Urothelium cell line (cell line): ENCODE measurements at places on chromosomes 12 and 14.

- no peak for DNase-seq
These were observed 46.0 kb upstream of the PLEKHG3 start for GRCh38 chr14:64658201-64658600.

DNA sequence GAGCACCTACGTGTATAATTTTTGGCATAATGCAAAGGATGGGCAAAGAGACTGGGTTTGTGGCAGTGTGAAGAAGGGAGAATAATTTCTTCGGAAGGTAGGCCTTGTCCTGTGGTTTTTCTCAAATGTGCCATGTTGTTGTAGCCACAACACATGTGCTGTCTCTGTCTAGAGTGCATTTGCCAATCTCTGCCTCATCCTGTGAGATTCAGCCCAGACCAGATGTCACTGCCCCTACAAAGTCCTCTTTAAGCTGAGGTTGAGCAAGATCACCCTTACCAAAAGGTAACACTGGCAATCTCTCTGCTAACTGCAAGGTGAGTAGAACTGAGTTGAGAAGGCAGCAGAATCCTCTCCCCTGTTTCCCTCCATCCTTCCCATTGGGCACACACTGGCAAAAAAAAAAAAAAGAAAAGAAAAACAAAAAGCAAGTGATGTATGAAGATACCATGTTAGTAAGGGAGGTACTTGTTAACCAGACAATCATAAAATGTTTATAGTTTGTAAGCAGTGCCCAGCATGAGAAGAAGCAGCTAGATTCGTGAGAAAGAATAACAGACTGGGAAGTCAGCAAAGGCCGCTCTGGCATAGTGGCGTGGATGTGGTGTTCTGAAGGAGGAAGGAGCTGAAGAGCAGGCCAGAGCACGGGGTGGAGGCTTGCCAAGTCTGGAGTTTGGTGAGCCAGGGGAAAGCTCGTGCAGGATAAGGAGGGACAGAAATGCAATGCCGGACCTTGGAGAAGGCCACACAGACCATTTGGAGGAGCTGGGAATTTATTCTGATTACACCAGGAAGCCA, 18.9 kb downstream of the DYRK2 start:
- no peak for DNase-seq

- no peak for DNase-seq
These were observed 55.5 kb upstream of the DYRK2 start for GRCh38 chr12:67593041-67593440.

- DNase-seq = no peak
These were observed 24.7 kb upstream of the ATP5MC2 start for GRCh38 chr12:53700567-53700966.

DNA sequence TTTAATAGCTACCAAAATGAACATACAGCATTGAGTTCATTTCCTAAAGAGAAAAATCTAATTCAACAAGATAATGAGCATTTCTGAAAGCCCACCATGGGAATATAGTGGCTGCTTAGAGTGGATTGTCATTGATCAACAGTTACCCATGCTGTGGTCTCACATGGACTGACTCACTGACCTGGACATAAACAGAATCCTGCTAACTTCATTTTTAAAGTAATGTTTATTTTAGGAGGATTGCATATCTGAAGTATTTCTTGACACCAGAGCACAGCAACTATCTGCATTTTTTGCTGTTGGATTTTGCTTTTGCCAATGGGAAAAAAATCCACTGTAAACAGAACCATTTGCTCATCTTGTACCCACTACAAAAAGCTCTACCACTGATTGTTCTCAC, 71.7 kb downstream of the KCNC2 start:
- DNase-seq = no peak

DNA sequence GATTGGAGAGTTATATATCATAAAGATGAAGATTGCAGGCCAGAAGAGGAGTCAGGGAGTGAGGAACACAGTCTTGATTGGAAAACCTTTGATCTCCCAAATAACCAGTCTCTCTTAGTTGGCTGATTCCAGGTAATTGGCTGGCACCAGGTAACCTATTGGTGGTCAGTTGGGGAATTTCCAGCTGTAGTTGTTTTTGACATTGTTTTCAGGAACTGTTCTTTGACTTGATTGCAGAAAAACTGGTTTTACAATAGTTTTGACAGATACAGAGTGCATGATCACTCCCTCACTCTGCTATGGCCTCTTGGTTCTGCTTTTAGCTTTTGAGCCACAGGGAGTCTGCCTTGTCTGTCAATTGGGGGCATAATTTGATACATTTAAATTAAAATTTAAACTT, 71.6 kb downstream of the ZNF641 start:
- no peak for DNase-seq

- peak; percentile 70 for DNase-seq
These were observed 7.9 kb downstream of the TRIM9 start for GRCh38 chr14:51087031-51087441.

DNA sequence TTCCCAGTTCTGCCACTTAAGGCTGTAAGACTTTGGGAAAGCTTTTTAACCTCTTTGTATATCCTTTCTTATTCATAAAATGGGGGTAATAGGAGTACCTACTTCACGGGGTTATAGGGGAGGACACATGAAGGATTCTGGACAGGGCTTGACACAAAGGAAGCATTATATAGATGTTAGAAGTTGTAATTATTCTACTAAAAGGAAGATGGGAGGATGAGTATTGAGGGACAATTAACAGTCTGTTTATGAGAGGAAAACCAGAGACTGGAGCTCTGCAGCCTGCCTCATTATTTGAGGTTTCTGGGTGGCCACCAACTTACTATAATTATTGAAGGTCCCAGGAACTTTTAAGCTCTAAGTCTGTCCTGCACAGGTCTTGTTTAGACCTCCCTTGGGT, 34.0 kb downstream of the PELI2 start:
- DNase-seq = no peak

GRCh38 chr12:89959179-89959578, 250.5 kb upstream of the ATP2B1 start:
- DNase-seq = no peak

GRCh38 chr12:115774148-115774895, 503.2 kb downstream of the MED13L start:
- DNase-seq = no peak

DNA sequence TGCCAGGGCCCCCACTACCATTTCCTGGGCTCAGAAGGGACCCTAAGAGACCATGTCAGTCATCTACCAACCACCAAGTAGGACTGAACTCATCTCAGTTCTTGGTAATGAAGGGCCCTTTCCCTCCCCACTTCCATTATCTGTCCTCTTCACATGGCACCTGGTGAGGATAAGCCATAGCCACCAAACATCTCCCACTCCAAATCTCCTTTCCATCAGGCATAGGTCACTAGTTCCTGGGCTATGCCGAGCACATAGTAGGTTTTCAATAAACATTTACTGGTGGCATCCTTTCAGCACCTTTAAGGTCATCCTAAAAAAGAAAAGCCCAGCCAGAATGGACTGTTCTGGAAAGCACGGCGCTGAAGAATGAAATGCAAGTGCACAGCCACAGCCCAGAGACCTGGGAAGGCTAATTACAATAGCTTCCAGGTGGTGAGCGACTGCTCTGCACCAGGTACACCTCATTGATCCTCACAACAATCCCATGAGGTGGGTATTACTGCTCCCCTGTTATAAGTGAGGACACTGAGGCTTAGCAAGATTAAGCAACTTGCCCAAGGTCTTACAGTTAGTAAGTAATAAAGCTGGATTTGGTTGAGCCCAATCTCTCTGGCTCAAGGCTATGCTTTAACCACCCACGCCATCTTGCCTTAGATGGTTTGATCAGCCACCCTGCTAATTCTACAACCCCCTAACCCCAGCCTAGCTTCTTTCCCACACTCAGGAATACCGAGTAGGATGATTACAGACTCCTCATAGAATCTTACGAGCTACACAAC, 4.6 kb downstream of the SMUG1 start:
- DNase-seq = no peak

DNA sequence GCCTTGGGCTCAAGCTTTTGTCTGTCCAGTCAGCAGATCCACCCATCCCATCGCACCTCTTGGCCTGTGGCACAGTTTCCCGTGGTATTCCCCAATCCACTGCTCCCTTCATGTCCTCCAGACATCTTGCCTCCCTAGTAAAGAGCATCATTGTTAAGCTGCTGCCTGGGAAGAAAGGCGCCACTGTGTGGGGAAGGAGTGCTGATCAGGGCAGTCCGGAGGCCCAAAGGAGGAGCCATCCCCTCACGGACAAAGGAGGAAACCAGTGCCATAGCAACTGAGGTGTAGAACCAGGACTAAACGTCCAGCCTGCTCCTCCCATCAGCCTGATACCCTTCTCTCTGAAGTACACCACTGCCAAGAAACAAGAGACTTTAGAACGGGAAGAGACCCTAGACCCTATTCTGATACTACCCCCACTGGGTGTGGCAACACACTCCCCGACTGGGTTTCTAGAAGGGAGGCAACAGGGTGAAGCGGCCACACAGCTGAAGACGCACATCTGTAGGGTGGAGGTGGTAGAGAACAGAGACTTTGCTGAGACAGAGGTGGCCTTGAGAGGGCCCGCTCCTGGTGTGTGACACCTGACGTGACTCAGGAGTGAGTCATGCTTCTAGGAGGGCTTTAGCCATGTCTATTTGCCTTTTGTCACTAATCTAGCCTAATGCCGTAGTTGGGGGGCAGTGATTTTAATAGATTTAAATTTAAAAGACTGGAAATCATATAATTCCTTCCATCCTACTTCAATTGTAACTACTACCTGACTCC, 185.0 kb downstream of the DPF3 start:
- peak; percentile 78 for DNase-seq

- DNase-seq = no peak
These were observed 29.1 kb downstream of the PRB3 start for GRCh38 chr12:11240348-11240930.

DNA sequence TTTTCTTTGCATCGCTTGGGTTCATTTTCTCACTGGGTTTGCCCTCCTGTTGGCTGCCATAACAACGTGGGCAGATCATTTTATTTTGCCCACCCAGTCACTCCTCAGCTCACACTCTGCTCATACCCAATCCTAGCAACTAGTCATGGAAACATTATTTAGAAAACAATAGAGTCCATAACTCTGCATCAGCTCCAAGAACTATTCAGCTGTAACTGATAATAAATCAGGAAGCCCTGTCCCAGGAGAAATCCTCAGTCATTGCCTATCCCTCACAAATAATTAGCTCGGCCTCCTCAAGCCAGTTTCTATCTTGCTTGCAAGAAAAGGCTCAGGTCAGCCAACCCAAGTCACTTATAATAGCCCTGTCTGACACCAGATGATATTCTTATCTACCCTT, 43.2 kb downstream of the RTN1 start:
- DNase-seq = no peak
